ENCODE measurements at places on chromosomes 1 and 21.

GRCh38 chr1:14403961-14404645, 194.4 kb upstream of the KAZN start:
- no peak for DNase-seq

GRCh38 chr1:38608202-38608864, 251.2 kb downstream of the RRAGC start:
- peak; percentile 7 for DNase-seq

- DNase-seq: no peak
Observed at GRCh38 chr1:86648255-86648654, 56.1 kb upstream of the SH3GLB1 start.

- no peak for DNase-seq
Observed at GRCh38 chr1:41645062-41645461, 160.6 kb upstream of the EDN2 start.

DNA sequence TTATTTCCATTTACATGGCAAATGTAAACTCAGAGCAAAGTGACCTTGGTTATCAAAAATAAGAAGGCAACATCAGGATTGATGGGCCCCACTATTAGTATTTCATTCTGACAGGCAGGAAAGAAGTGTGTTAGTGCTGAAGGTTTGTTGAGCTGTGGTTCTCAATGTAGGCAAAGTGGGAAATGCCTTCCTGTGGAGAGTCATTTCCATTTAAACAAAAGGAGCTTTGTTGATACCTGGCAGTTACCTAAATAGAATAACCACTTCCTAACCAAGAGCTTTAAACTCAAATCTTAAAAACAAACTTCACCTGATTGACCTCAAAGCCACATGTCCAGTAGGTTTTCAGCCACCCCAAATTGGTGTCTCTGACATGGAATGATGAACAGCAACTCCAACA, 579.9 kb upstream of the BEND5 start:
- DNase-seq: no peak

- DNase-seq: no peak
Observed at GRCh38 chr1:36034692-36035091, 49.2 kb upstream of the TEKT2 start.

DNA sequence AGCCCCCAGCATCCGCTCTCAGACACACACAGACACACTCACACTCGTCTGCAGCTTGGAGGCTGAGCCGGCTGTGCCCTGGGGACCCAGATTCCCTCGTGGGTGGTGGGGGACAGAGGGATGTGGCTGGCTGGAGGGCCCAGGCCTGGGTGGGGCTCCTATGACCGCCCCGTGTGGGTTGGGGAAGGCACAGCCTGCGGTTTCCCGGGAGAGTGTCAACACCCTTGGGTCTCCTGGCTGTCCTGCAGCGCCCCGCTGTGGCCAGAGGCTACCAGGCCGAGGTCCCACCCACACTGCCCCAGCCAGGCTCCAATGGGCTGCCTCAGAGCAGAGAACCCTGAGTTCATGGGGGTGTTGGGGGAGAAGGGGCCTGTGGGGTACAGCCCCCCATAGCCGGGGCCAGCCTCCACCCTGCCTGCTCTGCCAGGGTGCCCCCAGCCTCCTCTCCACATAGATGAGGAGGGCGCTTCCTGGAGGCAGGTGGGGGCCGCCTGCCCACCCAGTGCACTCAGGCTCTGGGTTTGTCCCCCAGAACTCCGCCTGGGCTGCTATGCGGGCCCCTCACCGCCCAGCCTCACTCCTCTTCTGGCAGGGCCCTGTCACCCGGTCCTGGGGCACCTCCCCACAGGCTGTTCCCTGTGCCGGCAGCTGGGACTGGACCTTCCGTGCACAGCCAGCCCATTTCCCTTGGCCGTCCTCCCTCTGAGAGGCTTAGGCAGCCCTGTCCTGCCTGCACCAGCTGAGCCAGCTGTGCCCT, at the start of gene TTC34:
TTC34 (minus strand) TSS at position 159 of the 757 bp plus-strand sequence. CDS start 866 bp downstream, outside the sequence.
- DNase-seq: peak; percentile 10

DNA sequence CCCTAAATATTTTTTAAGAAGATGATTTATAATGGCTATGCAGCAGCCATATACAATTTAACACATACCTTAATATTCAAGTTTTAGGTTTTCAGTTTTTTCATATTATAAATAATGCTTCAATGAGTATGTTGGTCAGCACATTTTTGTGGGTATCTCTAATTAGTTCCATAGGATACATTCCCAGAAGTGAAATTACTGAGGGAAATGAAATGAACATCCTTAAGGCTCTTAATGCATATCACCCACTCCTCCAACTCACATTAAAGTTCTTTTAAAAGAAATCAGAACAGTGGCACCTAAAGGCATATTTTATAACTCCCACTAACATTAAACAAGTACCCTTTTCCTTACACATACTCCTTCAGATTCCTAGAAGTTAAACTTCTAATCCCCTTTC, 56.1 kb downstream of the EYA3 start:
- DNase-seq: no peak

- peak; percentile 60 for DNase-seq
Observed at GRCh38 chr1:11845641-11846335, 1.8 kb downstream of the NPPA start.

Measured in hematopoietic multipotent progenitor cell treated with erythropoietin and hydrocortisone succinate and interleukin-3 and kit ligand, for 15 days (in vitro differentiated cells).